ENCODE measurements at places on chromosomes 2 and 18.

DNA sequence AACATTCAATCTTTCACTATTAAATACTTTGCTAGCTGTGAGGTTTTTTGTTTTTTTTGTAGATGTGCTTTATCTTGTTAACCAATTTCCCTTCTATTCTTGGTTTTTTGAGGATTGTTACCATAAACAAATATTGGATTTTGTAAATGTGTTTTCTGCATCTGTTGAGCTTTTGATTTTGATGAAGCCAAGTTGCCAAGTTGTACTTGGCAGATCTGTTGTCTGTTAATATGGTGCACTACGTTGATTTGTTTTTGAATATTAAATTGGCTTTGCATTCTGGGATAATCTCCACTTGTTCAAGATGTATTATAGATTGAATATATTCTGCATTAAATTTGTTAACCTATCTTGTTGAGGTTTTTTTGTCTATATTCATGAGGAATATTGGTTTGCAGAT, 114.6 kb downstream of the VWA3B start:
- no peak for DNase-seq

GRCh38 chr2:20561637-20562454, 89.1 kb downstream of the HS1BP3 start:
- peak; percentile 77 for DNase-seq

GRCh38 chr2:42132191-42132965, 36.8 kb upstream of the EML4 start:
- DNase-seq = peak; percentile 49

- DNase-seq = peak; percentile 32
Measured at GRCh38 chr2:211401328-211401727, 844.9 kb downstream of the CPS1 start.

- DNase-seq = no peak
Measured at GRCh38 chr2:69084492-69084891, 71.5 kb downstream of the ANTXR1 start.

DNA sequence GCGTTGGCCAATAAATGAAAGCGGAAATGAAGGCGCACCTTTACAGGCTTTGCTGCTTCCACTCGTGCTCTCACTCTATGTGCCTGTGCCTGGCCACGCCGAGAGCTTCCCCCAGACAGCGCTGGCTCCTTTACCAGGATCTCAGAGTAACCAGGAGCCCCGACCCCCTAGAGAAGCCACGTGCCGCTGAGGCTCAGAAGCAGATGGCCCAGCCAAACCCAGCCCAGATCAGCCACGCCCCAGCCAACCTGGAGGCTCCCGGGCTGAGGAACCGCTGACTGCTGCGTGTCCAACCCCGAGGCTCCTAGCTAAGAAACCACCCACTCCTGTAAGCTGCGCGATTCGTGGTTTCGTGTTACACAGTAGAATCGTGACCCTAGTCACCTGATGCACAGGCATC, 199.3 kb downstream of the NCK2 start:
- DNase-seq = no peak

DNA sequence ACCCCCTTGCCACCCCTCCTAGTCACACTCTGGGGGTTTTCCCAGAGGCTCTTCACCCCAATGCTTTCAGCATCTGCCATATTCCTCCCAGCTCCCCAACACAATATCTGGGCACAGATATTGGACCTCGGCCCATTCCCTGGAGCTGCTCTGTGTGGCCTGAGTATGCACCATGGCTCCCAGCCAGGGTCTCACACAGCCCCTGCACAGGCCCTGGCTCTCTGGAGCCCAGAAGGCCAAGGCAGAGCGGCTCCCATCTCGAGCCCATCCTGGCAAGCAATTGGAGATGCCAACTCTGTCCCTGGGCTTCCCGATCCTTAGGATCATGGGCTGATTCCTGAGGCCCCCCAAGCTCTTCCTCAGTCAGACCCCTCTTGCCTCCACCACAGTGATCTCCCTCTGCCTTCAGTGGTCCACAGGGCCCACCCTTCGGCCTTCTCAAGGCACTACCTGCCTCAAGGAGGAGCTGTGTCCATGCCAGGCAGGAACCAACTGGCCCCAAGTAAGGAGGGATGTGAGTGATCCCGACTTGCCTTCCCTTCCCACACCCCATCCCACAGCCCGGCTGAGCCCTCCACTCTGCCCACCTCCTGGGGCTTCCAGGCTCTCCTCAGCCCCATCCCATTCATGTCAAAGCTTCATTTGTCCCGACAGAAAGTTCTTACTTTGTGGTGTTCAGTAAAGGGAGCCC, 62.7 kb downstream of the ADD2 start:
- DNase-seq = no peak

GRCh38 chr2:235592836-235593235, 99.0 kb downstream of the AGAP1 start:
- DNase-seq = no peak

GRCh38 chr2:237497838-237498186, 10.8 kb downstream of the MLPH start:
- no peak for DNase-seq

DNA sequence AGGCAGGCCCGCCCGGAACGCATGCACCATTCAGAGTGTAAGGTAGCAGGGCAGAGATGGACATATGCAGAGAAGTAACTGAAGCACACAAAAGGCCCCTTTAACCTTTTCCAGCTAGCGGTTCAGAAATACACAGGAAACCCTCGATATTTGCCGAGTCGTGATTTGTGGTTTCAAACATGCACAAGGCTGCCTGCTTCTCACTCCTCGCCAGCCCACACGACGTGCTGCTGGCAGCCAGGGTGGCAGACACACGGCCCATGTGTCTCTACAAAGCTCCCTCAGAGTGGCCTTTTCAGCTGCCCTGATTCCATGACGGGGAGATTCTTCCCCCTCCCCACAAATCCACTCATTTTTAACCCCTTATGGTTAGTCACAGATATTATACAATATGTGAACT, 23.6 kb downstream of the ZBTB7C start:
- no peak for DNase-seq

Measured in brain microvascular endothelial cell (primary cell).